ENCODE measurements at places on chromosomes 5 and 9.

- no peak for DNase-seq
These were observed 75.0 kb downstream of the ADAMTS12 start for GRCh38 chr5:33816791-33817190.

DNA sequence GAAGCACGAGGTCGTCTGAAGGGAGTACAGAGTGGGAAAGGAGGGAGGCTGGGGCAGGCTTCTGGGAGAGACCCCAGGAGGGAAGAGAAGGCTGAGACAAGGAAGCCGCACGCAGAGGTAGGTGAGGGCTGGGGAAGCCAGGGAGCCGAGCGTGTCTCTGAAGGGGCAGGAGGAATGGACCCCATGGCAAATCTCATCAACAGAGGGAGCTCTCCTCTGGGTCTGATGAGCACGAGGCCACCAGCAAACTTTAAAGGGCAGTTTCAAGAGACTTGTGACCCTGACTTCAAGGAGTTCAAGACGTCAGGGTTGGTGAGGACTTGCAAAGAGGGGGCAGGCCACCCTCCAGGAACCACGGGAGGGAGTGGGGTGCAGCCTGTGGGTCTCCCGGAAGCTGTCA, 326.2 kb upstream of the IRX2 start:
- no peak for DNase-seq

DNA sequence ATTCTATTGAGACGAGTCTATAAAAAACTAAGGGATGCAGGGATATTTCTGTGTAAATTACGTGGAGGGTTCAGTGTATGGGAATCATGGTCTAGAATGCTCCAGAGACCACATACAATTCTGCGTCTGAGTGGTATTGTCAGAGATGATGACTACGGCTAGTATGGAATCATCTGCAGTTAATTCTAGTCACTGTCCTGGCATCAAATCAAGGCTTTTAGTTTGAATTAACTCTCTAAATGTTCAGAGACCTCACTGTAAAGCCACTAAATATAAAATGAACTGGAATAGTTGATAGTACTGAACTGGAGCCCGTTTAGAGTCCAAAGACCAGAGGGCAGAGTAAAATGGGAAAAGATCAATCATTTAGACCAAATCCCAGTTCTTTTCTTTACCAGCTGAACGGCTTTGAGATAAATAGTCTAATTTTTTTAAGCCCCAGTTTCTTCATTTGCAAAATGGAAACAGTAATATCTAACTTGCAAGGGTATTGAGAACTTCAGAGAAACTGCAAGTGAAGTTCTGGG, 599.8 kb downstream of the EBF1 start:
- DNase-seq, result no peak

DNA sequence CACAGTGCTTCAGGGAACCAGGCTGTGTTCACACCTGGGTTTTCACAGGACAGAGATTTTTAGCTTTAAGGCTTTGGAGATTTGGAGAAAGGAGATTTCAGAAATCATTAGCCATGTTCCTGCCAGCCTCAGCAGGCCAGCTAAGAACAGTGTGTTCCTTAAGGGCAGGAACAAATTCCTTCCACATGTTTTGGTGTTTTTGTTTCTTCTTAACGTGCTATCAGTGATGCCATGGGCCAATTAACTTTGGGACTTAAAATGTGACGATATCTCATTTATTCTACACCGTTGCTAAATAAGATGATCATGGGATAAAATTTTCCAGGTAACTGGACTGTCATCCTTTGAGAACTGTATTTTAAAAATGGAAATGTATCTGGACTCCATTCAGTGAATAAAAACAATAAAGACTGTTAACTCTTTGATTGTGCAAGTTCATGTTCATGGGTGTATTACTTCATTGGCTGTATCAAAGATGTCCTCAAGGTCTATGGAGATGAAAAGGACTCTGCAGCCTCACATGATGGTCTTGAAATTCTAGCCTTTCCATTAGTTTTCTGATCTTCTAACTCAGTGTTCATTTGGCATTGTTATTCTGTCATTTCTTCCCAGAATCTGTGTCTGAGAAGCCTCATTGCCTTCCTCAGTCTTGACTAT, 72.3 kb downstream of the ZNF366 start:
- DNase-seq, result no peak

- no peak for DNase-seq
These were observed 52.9 kb upstream of the CD180 start for GRCh38 chr5:67249590-67249895.

- DNase-seq, result no peak
These were observed 68.8 kb downstream of the JAKMIP2 start for GRCh38 chr5:147713550-147714295.
